Stimulated activated CD8-positive, alpha-beta memory T cell treated with anti-CD3 and anti-CD28 coated beads, Interleukin-4, amount 100 ng/mL, for 1 hour (primary cell): ENCODE measurements at places on chromosomes 11 and 22.

GRCh38 chr11:46407635-46408034 is 16.1 kb upstream of the CHRM4 start:
- no peak for DNase-seq

DNA sequence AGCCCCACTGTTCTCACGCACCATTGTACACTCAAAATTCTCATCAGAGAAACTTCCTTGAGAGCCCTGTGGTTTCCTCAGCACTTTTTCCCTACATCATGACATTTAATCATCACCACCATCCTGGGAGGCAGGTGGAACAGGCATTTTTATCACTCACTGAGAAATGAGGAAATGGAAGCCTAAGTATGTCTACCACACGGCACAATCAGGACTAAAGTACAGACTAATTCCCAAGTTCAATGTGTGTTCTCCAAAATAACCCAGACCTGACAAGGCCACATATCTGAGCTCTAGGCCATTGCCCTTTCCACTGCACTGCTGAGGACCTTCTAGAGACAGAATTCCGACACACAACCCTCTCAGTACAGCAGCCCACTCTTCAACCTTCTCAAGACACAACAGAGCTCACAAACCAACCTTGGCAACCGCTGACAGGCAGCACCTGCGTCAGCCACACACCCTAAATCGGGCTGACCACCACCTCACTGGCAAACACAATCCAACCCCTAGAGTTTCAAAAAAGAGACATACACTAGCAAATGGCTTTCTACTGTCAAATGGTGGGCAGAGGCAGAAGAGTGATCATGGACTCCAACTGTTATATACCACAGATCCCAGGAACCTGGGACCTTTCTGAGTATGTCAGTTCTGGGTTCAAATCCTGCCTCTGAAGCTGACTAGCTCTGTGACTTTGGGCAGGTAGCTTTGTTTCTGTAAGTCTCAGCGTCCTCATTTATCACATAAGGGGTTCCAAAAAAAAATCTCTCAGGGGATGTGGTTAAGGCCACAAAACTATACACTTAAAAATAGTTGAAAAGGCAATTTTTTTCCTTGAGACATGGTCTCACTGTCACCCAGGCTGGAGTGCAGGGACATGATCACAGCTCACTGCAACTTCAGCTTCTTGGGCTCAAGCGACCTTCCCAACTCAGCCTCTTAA is 16.3 kb downstream of the SMCO4 start:
- DNase-seq = no peak

DNA sequence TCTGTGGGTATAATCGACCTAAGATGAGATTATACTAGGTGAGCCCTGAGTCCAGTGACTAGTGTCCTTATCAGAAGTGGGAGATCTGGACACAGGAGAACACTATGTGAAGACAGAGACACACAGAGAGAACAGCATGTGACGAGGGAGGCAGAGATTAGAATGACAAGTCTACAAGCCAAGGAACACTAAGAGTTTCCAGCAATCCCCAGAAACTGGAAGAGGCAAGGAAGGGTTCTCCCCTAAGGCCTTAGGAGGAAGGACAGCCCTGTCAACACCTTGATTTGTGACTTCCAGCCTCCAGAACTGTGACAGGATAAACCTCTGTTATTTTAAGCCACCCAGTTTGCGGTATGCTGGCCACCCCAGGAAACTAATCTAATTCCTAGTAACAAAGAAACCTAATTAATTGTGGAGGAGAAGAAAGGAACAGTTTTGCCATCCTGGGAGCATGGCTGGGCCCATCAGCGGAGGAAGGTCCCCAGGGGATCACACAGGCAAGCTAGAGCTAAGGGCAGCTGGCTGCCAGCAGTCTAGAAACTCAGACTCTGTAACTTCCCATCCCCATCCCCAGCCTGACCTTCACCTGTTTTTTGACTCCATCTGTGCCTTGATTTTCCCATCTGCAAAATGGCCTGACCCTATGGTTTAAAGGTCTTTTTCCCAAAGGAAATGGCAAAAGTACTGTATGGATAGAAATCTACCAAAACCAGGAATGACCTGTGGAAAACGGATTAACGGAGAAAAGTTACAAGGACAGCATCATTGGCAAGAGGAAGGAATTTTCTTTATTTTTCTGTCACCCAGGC is 10.3 kb upstream of the THOC5 start:
- no peak for DNase-seq

DNA sequence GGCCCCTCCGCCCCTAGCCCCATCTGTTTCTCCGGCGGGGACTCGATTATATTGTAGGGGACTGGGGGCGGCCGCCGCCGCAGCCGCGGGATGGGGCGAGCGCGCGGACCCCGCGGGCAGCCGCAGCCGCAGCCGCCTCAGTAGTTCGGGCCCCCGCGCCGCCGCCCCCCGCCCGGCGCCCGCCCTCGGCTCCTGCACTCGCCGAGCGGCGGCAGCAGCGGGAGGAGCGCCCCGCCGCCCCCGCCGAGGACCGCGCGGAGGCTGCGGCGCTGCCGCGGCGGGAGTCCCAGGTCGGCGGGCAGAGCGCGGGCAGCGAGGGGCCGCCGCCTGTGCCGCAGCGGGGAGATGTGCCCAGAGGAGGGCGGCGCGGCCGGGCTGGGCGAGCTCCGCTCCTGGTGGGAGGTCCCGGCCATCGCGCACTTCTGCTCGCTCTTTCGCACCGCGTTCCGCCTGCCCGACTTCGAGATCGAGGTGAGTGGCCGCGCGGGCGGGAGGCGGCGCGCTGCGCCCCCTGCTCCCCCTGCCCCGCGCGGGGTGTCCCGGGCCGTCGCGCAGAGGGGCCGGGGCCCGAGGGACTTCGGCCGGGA is at the start of gene CECR2:
Gene CECR2 (plus strand): TSS at position 22 of the 587 bp plus-strand sequence. CDS start 324 bp downstream, at position 346.
- no peak for DNase-seq

- DNase-seq = no peak
Observed at GRCh38 chr11:48066881-48067800, 86.8 kb downstream of the PTPRJ start.

DNA sequence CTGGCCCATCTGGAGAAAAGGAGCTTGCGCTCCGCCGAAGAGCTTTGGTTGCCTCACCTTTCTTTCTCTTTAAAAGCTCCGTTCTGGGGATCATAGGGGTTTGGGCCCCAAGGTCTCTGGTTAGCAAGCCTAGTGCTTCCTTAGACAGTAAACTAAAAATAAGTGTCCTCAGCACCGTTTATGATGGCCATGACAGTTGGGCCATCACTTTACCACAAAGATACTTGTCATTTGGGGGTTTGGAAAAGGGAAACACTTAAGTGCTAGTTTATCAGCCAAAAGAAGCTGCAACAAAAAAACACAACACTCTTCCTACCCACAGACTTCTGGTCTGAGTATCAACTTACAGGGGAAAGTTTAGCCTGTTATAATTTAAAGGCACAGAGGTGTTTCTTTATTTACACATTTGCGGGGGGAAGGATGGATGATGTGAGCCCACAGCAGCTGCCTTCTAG is 88.4 kb upstream of the CD44 start:
- DNase-seq = no peak
